ENCODE measurements at places on chromosomes 16 and 17. TPM values are rescaled to one million over a fixed set of nuclear protein-coding genes. Genes with fewer than 3 reads are reported as not detected.

The TP53 gene
- total RNA-seq, result 26.6 TPM

The DHRS7C gene
- not detected for total RNA-seq

The SHPK gene
- 18.4 TPM for total RNA-seq

The CD68 gene
- total RNA-seq, result 52.0 TPM

The GINS3 gene
- 2.8 TPM for total RNA-seq

The TBC1D3B gene
- not detected for total RNA-seq

The HEXIM2 gene
- total RNA-seq, result 8.3 TPM

The KIF2B gene
- not detected for total RNA-seq

DNA sequence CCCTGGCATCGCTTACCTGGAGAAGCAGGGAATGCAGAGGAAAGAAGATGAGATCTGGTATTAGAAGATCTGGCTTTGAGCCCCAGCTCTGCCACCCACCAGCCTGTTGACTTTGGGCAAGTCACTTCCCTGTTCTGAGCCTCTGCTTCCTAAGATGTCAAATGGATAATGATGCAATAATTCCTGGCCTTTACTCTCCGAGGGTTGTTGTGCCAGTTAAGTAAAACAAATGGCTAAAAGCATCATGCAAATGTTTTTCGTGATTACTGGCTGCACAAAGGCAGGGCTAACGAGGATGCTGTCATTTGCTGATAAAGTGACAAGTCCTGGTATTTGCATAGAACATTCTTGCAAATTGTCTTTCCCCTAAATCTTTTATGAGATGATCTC, 1.3 kb upstream of the ZNF821 start:
- no peak for DNase-seq

DNA sequence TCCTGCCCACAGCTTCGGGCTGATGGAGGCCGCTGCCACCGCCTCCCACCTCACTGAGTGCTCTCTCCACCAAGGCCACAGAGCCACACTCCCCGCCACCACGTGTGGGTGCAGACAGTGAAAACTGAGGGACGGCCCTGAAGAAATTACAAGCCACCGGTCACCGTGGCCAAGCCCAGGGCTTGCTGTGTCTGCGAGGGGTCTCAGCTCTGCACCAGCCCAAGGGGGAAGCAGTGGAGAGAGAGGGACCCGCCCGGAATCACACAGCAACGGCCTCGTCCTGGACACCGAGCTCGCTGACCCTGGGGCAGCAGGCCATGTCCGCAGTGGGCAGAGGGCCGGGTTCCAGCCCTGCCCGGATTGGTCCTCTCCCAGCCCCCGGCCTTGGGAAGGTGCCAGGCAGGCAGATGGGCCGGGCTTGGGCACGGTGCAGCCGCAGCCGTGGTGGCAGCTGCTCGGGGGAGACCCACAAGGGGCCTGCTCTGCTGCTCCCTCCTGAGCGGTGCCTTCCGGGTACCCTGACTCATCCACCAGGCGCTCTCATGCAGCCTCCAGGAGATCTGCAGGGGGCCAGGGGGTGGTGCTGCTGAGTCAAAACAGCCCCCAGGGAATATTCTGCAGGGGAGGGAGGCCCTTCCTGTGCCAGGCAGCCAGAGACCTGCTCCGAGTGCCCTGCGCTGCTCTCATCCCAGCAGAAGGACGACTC, 52.0 kb downstream of the CBFA2T3 start:
- no peak for DNase-seq

DNA sequence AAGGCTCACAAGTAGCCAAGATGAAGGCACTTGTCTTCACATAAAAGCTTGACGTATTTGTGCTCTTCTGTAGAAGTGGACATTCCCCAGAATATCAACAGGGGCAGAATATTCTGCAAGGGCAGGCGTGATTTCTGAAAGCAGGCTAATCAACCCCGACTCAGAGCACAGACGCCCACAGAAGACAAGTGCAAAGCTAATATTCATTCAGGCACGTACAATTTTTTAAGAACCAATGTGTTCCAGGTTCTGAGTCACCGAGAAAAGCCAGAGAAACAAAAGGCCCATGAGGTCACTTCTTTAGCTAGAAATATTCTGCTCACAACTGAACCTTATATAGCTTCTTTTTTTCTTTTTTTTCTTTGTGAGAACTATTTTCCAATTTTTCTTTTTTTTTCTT, 121.6 kb downstream of the DNAH9 start:
- DNase-seq, result no peak

- DNase-seq, result no peak
Observed at GRCh38 chr16:86680661-86681030, 102.3 kb downstream of the FOXL1 start.

DNA sequence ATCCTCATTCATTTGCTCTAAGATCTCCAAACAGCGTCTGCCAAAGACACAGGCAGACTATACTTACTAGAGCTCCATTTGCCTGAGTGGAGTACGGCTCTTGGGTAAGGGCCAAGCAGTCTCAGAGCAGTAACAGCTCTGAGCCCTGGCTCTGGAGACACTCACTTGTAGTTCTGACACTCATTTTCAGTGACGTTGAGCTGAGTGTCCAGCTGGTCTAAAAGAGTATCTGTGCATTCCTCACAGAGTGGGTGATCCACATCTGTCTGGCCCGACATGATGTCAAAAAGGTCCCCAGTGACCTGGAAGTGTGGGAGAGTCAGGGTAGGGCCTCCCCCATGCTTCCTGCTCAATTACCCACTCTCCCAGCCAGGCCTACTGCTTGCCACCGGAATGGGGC, 5.7 kb downstream of the BECN1 start:
- no peak for DNase-seq

DNA sequence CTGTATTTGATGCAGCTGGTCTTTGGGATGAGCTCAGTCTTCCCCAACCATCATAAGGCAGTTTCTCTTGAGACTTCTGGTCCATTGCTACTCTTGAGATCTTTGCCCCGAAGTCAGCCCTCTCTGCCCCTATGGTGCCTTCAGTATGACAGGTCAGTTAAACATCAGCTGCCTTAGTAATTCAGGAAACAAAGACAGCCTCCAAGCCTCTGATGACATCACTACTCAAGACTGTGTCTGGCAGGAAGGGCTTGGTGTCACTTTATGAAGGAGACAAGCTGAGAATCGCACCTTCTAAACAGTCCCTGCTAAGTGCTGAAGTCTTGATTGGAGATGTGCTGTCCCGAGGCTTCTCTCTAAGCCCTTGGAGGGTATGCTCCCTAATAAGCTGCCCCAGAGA, 104.9 kb upstream of the TBX2 start:
- DNase-seq, result no peak

DNA sequence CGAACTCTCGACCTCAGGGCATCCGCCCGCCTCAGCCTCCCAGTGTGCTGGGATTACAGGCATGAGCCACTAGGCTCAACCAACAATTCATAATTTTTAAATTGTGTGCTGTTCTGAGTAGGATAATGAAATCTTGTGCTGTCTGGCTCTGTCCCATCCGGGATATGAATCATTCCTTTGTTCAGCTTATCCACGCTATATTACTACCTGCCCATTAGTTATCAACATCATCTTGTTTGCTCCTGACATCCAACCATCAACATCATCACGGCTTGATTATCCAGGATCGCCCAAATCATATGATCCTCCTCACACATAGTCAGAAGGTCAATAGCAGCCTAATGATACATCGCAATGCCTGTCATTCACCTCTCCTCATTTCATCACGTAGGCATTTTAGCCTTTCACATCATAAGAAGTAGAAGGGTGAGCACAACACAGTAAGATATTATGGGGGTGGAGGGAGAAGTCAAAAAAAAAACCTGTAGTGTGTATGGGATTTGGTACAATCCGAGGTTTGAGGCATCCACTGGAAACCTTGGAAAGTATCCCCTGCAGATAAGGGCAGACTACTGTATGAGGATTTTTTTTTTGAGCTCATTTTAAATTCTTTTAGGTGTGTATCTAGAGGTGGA, 77.0 kb upstream of the SIAH1 start:
- DNase-seq, result no peak

DNA sequence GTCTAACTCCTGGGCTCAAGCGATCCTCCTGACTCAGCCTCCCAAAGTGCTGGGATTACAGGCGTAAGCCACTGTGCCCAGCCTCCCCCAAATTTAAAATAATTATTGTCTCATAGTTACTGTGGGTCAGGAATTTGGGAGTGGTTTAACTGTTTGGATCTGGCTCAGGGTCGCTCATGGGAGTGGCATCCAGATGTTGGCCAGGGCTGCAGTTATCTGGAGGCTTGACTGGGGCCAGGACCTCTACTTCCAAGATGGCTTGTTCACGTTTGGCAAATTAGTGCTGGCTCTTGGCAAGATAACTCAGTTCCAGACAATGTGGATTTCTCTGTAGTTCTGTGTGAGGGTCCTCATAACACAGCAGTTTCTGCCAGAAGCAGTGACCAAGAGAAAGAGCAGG, 8.0 kb downstream of the TEN1 start:
- no peak for DNase-seq

DNA sequence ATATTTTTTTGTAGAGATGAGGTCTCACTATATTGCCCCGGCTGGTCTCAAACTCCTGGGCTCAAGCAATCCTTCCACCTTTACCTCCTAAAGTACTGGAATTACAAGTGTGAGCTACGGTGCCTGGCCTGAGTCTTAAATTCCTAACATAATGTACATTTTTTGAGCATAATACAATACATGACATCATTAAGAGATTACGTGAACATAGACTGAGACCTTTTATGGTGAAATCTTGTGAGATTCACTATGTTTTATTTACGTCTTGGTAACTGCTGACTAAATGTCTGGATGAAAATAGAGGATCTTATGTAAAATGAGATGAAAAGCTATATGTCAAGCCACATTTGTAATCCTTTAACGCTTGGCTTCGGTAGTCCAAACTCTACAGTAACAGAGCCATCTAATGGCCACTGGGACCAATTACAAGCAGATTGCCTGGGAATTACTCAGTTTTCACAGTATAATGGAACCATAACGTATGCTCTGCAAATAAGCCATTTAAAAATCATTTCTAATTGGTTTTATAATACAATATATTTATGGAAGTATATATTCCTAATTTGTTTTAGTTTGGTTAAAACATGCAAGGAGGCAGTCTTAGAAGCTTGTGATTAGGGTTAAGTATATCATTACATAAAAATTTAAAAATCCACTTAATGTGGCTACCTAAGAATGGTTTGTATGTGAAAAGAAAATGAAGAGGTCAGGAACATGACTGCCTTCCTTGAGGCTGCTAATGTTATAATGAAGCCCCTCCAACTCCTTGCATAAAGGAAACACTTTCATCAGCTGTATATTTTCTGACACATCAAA, 8.1 kb upstream of the EFCAB13 start:
- no peak for DNase-seq

DNA sequence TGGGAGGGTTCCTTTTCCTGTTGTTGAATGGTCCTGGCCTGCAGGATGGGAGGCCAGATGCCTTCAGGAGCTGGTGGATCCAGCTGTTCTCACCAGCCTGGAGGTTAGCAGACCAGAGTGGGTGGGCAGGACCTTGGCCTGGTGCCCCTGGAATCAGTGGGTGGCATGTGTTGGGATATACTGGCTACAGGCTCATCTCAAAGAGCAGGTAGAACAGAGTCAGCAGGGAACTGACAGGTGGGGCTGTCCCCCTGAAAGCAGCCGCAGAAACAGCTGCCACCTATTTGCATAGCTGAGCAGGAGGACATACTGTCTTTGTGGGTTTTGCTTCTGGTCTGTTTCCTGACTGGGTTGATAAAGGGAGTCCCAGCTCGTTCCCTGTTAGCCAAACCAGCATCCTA, 144.1 kb downstream of the RAB11FIP4 start:
- no peak for DNase-seq

GRCh38 chr16:454397-454940, 29.0 kb downstream of the RAB11FIP3 start:
- DNase-seq, result peak; percentile 68

DNA sequence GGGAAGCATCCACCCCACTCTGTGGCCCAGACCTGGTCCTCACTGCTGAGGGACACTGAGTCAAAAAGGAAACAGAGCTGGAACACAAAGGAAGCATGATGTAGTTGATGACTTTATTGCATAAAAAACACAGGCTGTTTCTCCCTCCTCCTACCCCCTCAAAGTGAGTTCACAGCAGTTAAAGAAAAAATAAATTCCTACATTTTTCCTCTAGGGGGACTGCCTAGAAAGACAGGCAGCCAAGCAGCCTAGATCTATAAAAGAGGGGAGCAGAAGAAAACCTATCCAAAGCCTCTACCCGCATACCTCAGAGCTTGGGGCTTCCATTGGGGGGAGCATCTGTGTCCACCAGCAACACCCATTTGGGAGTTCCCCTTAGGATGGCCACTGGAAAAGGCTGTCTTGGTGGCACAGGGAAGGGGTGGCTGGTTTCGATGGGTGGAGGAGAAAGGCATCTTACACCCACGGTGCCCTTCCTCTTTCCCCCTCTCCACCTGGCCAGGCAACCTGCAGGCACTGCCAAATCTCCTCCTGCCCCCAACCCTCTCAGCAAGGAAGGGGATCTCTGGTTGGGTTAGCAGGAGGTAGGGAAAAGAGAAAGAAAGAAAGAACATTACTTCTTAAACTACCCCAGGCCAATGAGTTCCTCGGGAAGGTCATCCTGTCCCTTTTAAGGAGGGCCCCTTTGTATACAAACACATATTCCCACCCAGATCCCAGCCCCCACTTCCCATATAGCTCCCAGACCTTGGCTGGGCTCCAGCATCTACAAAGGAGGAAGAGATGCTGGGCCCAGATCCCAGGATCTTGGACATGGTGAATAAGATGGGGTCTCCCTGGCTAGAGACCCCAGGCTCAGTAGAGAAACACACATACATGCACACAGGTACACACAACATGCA, 4.0 kb upstream of the SCRN2 start:
- no peak for DNase-seq
